Activated naive CD4-positive, alpha-beta T cell (primary cell): ENCODE measurements at places on chromosomes 16 and 17.
A peak's percentile ranks its signal among the peaks of the same experiment; 100 is the strongest.

DNA sequence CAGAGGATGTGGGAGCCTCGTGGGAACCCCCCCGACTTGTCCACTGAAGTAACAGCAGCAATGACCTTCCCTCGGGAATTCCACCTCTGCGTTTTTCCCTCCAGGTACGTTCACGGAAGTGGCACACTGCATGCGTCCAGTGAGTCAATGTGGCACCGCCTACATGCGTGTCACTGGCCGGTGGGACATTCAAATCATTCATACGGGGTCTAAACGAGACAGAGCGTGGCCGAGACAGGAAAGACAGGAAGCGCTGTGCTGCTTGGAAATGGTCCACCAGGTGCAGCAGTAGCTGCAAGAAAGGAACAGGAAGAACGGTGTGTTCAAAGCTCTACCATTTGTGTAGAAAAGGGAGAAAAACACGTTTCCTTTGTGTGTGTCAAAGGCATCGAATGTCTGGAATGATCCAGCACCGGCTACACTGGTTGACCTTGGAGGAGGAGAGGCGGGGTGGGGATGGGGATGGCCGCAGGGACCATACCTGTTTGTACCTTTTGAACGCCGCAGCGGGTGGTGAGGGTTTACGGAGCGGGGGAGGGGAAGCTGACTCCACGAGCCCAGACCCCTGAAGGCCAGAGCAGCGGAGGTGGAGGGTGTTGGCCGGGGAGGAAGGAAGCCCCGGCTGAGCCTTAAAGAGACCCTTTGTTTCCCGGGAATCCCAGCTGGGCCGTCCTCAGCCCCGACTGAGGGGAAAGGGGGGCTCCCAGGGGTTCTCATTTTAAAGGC lies 1.7 kb upstream of the PGAP6 start:
- DNase-seq, result no peak

DNA sequence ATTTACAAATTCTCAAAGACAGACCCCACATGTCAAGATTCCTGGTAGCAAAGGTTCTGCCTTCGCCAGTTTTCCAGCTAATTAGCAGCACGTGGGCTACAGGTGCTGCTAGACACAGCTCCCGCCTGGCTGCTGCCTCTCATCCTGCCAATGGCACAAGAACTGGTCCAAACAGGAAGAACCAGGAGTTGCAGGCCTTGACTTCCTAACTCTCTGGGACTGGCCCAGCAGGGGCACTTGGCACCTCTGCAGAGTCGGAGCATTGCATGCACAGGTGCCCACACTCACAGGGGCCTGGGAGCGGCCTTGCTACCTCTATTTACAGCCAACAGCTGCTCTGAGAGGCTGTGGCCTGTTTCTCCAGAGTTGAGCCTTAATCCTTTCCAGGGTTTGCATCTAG lies 39.6 kb downstream of the TK2 start:
- no peak for DNase-seq

DNA sequence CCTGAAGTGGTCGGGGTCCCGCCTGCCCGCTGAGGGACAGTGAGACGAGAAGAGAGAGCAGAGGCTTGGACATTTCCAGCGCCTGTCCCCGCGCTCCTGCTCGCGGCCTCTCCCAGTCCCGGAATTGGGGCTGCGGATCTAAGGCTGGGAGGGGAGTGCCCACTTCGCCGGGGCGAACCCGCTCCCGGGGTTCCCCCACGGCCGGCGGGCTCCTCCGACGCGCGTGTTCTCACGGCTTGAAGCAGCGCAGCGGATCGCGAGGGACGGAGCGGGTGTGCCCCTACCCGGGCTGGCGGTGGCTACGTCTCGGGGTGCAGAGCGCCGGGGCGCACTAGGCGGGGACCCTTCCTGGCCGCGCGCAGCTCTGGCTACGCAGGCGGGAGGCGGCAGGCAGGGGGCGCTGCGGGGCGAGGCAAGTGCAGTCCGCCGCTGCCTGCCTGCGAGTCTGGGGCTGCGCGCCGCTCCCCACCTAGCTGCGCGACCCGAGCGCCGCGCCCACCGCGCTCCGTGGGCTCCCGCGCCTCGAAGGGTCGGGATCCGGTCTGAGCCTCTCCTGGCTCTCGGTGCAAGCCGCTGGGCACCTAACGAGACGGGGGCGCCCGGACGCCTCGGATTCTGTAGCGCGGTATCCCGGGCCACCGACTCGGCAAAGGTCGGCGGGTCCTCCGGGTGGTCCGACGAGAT lies 1.2 kb downstream of the NGFR start:
- DNase-seq, result peak; percentile 69

DNA sequence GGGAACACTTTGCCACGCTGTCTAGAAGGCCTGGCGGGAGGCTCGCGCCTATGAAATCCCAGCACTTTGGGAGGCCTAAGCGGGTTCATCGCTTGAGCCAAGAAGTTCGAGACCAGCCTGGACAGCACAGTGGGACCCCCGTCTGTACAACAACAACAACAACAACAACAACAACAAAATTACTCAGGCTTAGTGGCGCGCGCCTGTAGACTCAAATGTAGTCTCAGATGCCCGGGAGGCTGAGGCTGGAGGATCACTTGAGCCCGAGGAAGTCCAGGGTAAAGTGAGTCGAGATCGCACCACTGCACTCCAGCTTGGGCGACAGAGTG lies 297 bp upstream of the SLFN13 start:
- DNase-seq, result no peak

- no peak for DNase-seq
These were observed 20.5 kb upstream of the MILR1 start for GRCh38 chr17:64428406-64428805.

GRCh38 chr17:38326996-38327792 lies 16.6 kb downstream of the GPR179 start:
- no peak for DNase-seq

DNA sequence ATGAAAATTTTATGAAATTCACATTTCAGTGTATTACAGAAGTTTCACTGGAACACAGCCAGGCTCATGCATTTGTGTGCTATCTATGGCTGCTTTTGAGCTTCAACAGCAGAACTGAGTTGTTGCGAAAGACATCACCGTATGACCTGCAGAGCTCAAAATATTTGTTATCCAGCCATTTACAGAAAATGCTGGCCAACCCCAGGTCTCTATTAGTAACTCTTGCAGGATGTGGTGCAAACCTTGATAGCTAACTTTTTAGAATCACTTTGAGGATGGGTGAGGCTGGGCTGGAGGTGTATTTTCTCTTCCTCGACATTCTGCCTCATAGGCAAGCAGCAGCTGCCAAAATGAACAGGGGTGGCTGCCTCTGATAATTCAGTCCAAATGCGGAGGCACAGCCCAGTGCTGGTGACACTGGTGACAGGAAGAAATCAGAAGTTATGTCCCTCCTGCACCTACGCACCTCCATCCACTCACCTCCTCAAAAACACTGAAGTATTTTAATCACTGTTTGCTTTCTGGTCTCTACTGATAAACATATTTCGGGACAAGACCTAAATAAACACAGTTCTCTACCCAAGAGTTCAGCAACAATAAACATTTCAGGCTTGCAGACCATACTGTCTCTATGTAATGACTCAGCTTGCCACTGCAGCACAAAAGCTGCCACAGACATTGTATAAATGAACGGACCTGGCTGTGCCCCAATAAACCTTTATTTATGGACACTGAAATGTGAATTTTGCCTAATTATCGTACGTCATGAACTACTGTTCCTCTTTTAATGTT lies 28.5 kb downstream of the ARHGAP17 start:
- no peak for DNase-seq
